ENCODE measurements at places on chromosomes 1 and 21.

DNA sequence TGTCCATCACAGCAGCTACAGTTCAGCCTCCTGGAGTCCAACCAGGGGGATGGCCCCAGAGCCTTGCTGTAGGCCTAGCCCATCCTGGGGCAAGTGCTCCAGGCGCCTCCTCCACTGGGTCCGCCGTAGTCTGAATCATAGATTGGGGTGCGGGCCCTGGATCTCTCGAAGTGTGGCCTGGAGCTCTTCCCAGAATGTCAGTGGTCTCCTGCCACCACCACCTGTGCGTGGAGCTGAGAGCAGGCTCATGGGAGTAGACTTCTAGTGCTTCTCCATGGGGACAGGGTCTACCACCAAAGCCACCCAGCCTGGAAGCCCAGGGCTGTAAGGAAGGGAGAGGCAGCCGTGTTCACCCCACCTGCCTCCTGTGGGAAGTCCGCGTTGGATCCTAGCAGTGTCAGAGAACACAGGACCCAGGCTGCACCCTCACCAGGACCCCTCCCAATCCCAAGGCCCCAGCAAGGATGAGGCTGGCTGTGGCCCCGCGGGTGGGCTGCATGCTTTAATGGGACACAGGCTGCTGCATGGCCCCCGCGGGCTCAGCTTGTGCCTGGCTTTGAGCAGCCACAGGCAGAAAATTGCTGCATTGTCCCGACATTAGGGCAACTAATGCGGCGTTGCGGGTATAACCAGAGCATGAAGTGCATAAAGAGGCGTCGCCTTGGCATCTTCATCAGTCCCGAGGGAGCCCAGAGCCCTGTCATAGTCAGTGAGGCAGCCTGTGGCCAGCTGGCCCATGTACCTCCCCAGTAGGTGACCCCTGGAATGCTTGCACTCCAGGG, 735 bp upstream of the HES3 start:
- no peak for DNase-seq

DNA sequence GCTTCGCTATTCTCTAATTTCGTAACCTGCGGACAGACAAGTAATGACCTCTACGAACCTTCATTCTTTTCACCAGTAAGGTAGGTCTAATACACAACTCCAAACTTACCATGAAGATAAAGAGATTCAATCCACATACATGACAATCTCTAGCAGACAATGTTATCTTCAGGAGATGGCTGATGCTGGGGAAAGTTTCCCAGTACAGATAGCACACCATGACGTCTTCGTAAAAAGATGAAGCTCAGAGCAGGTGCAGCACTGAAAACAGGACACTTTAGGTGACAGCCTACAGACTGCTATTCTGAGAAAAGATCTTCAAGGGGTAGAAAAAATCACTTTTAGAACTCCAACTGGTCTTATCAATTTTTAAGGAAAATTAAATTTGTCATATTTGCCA, 41.3 kb downstream of the ZNF281 start:
- no peak for DNase-seq

- DNase-seq, result no peak
Measured at GRCh38 chr1:199396456-199396855, 631.1 kb upstream of the NR5A2 start.

DNA sequence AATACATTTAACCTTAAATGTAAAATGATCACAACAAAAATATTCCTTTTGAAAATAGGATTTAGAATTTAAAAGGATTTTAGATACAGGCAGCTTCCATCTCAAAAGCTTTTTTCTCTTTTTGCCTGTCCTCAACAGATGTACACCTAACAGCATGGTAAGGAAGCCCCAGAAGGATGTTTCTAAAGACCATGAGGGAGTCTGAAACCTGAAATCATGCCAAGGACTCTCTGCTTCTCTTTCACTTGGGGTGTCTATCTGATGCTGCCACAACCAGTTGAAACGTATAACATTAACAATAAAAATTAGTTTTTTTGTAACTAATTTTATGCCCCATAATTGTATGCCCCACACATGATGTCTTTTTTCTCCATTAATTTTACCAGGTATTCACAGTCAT, 5.4 kb upstream of the ZNF281 start:
- no peak for DNase-seq

GRCh38 chr21:34807146-34807880, 138.5 kb downstream of the CLIC6 start:
- peak; percentile 60 for DNase-seq

- DNase-seq, result no peak
Measured at GRCh38 chr1:65630855-65631254, 161.8 kb upstream of the PDE4B start.

DNA sequence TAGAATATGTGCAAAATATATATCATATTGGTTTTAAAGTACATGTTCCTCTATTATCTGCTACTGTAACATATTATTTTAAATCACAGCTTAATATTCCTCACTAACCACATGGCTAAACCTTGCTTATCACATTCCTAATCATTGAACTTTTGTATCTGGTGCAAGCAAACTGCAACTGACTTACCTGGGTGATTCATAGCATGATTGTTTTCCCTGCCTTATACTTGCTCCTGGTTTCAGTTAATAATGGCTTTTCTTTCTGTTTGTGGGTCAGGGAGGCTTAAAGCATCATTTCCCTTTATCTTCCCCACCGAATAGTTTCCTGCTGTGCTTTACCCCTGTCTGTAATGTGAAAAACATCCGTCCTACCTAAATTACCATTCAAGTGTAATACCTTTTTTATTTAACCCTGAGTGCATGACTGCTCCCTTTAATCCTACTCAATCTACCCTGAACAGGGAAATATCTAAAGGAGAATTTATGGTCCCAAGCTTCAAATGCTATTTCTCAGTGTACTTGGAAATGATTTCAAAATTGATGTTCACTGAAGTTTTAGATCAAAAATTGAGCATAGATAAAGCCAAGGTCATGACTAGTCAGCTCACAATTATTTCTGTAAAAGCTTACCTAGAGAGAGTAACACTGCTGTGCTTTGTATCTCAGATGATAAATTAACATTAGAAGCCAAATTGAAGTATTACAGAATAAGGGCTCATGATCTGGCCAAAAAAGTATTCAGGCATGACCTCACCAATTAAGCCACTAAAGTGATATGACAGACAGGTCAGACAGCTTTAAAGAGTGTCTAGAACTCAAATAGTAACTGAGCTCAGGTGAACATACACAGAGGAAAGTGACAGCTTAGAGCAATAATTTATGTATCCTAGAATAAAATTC, 507.1 kb downstream of the BRINP3 start:
- no peak for DNase-seq

DNA sequence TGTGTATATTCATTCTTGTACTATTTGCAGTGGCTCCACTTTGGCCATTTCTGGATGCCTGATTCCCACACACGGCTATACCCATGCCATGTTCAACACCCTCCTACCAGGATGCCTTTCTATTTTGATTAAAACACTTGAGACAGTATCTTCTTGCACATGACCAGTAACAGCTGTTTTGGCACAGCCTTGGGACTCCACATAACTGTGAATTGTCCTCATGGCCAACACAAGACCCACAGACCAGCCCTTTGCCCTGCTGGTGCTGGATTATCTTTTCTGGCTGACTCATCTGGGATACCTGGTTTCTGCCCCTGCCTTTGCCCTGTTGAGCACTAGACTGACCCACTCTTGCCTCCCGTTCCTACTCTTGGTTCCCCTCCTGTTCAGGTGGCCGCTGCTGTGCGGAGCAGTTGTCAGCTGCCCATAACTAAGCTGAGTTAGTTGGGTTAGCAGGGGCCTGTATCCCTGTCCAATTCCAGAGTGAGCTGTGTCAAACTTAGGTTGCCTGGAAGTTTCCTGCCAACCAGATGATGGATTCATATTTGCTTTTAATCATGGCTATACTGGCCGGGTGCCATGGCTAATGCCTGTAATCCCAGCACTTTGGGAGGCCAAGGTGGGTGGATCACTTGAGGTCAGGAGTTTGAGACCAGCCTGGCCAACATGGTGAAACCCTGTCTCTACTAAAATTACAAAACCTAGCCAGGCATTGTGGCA, 10.8 kb upstream of the EYA3 start:
- no peak for DNase-seq

DNA sequence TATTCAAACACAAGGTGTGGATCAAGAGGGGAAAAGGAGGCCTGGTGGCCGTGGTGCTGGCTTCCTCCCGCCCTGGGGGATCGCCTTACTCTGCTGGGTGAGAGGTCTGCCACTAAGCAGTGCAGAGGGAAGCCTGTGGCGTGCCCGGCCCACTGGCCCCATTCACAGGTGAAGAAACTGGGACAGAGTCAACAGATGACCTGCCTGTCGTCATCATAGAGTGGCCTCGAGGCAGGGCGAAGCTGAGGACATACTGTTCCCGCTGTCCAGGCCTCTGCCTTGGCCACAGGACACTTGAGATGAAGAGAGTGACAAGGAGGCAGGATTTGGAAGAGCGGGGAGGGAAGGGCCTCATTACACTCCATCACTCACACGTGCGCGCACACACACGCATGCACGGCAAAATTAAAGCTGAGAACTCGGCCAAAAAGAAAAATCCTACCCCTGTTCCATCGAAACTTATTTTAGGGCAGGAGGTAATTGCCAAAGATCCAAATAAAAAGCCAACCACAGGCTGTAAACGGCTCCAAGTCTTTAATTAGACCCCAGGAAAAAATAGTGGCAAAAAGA, 50.5 kb downstream of the CASZ1 start:
- DNase-seq, result no peak

DNA sequence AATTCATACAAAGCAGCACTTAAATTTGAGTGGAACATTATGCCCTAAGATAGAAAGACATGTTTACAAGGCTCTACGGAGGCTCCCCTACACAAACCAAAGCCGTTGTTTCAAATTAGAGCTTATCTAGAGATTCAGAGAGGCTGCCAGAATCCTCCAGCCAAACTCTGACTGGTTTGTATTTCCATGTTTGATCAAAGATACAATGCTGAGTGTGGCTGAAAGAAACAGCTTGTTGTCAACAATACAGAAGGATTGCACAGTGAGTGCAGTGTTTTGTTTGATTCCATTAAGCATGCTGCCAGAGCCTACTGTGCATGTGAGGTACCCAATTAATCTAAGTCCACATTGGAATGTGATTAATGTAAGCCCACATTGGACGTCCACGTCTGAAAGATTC, 402.7 kb downstream of the DISC1 start:
- no peak for DNase-seq

- no peak for DNase-seq
Measured at GRCh38 chr1:241457421-241457820, 62.1 kb downstream of the FH start.

- DNase-seq, result no peak
Measured at GRCh38 chr1:234125283-234125682, 220.8 kb downstream of the SLC35F3 start.

DNA sequence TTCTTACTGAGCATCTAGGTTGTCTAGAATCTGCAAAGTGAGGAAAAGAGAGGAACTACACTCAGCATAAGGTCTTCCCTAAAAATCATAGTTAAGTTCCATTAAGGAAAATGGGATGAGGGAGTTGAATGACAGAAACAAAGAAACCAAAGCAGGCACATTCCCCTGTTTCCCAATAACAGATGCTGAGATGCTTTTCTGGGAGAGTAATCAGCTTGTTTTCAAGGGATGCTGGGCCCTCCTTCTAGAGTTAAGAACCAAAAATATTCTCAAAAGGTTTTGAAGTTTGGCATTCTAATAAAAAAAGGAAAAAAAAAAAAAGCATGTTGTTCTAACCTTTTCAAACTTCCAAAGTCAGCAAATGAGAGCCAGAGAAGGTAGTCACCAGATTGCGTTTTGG, 105.2 kb upstream of the ZNF648 start:
- DNase-seq, result no peak

- DNase-seq, result no peak
Measured at GRCh38 chr1:232880354-232880753, 70.1 kb upstream of the NTPCR start.

- no peak for DNase-seq
Measured at GRCh38 chr1:7299329-7299799, 471.7 kb upstream of the VAMP3 start.

DNA sequence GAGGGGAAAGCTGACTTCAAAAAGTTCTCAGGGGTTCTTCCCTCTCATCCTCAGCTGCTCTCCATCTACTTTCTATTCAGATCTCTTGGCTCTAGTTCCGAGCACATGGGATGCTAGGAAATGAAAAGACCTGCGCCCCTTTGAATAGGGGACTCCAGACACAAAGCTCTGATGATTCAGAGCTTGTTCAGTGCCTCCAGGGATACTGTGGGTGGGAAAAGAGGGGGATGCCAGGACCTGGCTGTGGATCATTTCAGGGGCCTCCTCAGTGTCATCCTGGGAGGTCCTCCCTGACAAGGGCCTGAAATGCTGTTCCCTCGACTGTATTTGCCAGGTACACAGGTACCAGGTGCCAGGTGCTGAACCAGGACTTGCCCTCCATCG, 943 bp upstream of the KIAA0040 start:
- DNase-seq, result no peak

- DNase-seq, result no peak
Measured at GRCh38 chr1:71093938-71094337, 13.1 kb upstream of the ZRANB2 start.

- DNase-seq, result no peak
Measured at GRCh38 chr21:26844258-26845065, 747 bp downstream of the ADAMTS1 start.

DNA sequence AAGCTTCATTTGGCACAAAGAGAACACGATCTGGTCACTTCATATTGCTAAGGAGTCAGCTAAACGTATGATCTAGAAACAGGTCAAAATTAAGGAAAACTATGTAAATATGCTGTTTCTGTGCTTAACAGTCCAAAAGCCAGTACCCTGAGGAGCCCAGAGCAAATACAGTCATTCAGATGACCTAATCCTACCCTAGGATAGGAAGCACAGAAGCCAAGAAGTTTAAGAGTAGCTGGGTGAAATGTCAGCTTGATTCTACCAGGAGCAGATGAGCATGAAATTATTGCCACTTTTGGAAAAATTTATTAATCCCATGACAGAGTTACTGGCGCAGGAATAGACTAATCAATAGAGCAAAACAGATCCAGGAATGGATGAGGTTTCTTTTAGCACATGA, 18.3 kb downstream of the SORT1 start:
- no peak for DNase-seq

DNA sequence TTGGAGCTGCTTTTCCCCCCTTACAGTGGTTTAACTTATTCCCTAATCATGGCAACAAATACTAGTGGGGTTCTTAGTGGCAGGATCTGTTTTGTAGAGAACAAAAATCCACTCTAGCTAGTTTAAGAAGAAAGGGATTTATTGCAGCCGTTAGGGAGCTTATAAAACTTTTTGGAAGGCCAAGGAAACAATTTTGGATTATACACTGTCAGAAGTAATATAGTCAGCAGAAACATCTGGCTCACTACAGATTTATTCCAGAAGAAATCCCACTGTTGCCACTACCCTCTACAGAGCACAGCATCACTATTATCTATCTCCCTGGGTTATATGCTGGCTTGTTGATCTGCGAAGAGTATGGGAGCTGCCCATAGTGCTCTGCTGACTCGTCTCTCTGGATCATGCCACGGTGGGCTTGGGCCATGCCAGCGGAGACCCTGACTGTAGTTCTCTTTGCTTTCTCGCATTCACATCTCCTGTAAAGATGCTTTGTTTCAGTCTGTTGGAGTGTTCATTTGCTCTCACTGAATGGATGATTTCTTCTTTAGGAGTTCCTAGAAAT, 107.5 kb downstream of the ODF2L start:
- no peak for DNase-seq

Data from activated CD8-positive, alpha-beta memory T cell treated with anti-CD3 and anti-CD28 coated beads for 4 hours (primary cell).